ENCODE measurements at places on chromosomes 3 and 15.

DNA sequence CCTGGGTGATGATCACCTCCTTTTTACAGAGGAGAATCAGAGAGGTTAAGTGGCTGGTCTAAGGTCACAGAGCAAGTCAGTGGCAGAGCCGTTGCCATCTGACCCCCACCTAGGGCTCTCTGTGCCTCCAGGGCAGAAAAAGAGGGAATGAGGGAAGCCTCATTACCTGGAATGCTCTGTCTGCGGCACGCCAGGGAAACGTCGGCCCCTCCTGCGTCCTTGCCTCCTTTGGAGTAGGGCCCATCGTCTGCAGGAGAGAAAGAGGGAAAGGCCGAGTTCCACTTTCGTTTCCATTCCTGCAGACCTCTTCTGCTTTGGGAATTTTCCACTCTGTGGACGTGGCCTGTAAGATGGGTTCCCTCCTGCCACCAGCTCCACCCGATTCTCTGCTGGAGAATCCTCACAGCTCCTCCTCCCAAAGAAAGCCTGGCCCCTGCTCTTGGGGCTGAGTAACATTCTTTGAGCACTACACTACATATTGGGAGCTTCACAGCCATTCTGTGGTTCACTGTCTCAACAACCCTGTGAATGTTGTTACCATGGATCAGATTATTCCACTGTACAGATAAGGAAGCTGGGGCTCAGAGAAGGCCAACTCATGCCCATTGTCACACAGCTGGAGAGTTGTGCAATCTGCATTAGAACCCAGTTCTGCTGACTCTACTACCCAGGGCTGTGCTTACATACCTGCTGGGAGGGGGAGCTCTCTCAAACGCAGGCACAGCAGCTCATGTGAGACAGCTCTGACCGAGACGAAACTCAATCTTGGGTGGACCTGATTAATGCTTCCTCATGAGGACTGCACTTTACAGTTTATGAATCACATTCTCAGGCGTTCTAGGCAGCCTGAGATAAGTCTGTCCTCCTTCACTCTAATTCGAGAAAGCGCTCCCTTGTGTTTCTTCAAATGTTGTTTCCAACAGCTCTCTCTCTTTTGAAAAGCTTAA is 14.2 kb downstream of the GRIP2 start:
- DNase-seq, result no peak

DNA sequence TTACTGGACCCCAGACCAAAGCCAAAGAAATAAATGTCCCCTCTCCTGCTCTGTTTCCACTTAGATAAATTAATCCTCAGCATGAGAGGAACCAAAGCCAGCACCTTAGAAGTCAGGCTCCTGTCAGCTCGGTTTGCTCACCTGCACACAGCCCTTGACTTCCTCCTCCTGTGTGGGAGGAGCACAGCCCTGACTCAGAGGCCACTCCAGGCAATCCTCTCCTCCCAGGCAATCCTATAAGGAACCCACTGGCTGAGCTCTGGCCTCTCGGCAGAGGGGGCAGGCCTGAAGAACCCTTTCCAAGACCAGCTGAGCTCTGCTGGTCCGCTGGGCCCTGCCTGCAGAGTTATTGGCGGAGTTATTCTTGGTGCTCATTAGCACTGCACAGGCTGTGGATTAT is 30.8 kb downstream of the LIPC start:
- no peak for DNase-seq

- DNase-seq, result no peak
Observed at GRCh38 chr3:40186508-40186907, 123.0 kb upstream of the EIF1B start.

DNA sequence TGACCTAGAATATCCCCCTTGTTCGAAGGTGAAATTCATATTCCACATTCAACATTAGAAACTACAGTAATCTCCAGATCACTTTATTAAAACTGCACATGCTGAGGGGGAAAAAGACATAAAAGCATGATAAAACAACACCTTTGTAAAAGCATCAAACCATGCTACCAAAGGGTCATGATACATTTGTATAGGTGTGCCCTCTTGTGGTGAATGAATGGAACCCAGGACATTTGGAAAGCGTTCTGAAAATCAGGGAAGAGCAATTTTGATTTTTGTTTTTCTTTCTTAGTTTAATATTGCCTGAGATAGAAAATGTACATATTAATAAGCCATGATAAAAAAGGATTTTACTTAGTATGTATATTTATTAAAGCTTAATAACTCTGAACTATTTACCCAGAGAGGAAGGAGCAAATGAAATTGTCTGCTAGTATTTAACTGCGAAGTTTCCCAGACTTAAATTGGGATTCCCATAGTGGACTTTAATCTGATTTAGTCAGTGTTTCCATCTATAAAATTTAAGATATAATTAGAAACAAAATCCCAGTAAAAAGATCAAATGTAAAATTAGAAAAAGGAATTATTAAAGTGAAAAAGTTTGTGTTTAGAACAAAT is 105.8 kb upstream of the ARL6 start:
- DNase-seq, result no peak

- DNase-seq, result no peak
Observed at GRCh38 chr3:184489268-184489841, 72.2 kb upstream of the EPHB3 start.
